ENCODE measurements at places on chromosomes 5 and 9.

- peak; percentile 63 for DNase-seq
Measured at GRCh38 chr9:130461218-130461630, 16.5 kb downstream of the ASS1 start.

DNA sequence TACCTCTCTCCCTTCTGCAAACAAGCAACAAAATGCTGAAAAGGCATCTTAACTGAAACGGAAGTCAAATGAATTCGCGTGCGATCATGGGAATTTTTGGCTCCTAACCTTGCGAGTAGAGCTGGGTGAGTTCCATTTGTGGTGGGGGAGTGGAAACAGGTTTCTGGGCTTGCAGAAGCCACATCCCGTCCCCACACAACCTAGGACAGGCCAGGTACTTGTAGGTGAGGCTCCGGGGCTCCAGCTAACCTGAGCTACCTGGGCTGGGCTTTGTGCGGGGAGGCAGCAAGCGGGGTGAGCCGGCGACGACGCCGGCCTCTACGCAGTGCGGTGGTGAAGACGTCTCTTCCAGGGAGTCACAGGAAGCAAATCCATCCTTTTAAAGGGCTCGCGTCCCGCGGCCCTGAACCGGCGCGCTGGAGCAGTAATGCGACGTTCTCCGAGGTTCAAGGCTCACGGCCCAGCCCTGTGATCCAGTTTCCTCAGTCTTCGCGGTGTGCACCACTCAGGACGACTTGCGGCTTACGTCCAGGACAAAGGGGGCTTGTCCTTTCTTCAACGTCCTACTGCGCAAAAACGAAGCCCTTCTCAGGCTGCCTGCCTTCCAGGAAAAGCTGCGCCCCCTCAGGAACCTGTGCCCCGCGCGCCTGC, 567 bp upstream of the SPIN1 start:
- DNase-seq = peak; percentile 4

DNA sequence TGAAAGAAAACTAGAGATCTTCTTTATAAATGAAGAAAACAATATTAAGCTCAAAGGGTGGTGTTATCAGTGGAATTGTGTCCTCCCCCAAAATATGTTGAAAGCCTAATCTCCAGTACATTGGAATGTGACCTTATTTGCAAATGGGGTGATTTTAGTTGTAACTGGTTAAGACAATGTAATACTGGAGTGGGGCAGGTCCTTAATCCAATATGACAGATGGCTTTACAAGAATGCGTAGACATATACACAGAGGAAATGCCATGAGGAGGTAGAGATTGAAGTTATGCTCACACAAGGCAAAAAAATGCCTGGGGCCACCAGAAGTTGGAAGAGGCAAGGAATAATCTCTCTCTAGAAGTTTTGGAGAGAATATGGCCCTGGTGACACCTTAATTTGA, 13.7 kb upstream of the TRIM32 start:
- no peak for DNase-seq

- DNase-seq = no peak
Measured at GRCh38 chr5:58838729-58839128, 255.9 kb downstream of the RAB3C start.

- no peak for DNase-seq
Measured at GRCh38 chr5:102811972-102812371, 56.9 kb downstream of the PAM start.

GRCh38 chr5:138755084-138755748, 2.0 kb downstream of the CTNNA1 start:
- DNase-seq = no peak

- DNase-seq = no peak
Measured at GRCh38 chr5:50751064-50751657, 84.7 kb downstream of the PARP8 start.

GRCh38 chr5:12419075-12419474, 514.8 kb upstream of the CTNND2 start:
- no peak for DNase-seq

DNA sequence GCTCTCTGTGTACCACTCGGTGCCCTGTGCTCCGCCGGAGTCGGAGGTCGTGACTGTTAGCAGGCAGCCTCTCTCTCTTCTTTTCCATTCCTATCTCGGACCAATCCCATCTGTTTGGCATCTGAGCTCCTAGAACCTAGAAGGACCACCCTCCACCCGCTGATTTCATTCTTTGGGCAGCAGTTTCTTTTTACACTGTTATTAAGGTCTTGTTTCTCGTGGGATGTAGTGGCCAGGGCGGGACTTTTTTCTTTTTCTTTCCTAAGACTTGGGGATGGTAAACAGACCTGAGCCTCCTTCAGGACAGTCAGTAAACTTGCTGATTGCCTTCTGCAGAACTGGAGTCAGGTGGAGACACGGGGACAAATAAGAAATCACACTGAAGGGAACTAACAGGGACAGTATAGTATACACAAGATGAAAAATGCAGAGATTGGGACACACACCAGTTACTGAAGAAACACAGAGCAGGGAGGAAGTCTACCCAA, 500 bp downstream of the URM1 start:
- no peak for DNase-seq

DNA sequence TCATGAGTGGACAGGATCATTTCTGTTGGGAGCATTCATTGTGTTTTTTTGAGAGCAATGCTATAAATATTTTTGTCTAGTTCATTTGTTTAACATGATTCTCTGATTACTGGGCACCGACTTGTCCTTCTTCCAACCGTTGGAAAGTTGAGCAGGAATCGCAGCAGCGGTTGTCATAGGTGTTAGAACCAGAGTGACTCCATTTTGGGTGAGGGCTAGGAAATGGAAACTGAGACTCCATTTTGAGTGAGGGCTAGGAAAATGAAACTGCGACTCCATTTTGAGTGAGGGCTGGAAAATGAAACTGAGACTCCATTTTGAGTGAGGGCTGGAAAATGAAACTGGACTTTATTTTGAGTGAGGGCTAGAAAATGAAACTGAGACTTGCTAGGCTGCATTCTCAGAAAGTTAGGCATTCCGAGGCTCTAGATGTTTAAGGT, 100.6 kb downstream of the ICE1 start:
- DNase-seq = no peak

- no peak for DNase-seq
Measured at GRCh38 chr5:159096924-159097783, 2.6 kb downstream of the EBF1 start.

GRCh38 chr5:132907161-132907560, 33.7 kb downstream of the LEAP2 start:
- DNase-seq = no peak

DNA sequence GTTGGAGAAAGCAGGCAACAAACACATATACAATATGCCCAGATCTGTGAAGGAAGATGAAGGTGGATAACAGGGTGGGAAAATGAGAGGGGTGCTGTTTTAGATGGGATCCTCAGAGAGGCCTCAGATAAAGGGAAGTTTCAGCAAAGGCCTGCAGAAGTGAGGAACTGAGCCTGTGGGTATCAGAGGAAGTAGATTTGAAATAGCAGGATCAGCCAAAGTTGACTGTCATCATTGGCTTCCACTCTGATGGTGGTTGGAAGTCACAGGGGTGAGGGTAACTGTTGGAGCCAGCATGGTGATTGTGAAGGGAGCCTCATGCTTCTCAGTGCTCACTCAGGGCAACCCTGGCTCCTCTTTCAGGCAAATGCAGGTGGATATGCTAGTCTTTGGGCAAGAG, 607.2 kb upstream of the CLINT1 start:
- no peak for DNase-seq

GRCh38 chr5:44603496-44604272, 205.1 kb upstream of the MRPS30 start:
- no peak for DNase-seq

GRCh38 chr9:112094948-112095681, 80.0 kb downstream of the SUSD1 start:
- no peak for DNase-seq

GRCh38 chr5:138905541-138905940, 30.4 kb upstream of the LRRTM2 start:
- no peak for DNase-seq

DNA sequence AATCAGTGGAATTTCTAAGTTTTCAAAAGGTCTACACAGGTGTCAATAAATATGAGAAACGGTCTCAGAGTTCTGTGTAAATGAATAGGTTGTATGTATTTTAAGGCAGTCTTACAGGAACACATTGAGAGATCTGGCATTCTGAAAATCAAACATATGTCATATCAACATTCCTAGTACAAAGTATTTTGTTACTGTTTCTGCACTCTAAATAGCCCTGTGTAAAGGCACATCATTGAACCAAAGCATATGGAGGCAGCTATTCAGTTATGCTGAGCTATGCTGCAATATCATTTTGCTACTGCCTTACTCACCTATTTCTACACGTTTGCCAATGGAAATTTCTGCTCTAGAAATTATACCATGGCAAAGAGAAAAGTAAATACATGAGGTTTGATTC, 379.1 kb downstream of the KIAA0825 start:
- no peak for DNase-seq

GRCh38 chr5:133665571-133665970, 53.2 kb upstream of the FSTL4 start:
- DNase-seq = no peak

DNA sequence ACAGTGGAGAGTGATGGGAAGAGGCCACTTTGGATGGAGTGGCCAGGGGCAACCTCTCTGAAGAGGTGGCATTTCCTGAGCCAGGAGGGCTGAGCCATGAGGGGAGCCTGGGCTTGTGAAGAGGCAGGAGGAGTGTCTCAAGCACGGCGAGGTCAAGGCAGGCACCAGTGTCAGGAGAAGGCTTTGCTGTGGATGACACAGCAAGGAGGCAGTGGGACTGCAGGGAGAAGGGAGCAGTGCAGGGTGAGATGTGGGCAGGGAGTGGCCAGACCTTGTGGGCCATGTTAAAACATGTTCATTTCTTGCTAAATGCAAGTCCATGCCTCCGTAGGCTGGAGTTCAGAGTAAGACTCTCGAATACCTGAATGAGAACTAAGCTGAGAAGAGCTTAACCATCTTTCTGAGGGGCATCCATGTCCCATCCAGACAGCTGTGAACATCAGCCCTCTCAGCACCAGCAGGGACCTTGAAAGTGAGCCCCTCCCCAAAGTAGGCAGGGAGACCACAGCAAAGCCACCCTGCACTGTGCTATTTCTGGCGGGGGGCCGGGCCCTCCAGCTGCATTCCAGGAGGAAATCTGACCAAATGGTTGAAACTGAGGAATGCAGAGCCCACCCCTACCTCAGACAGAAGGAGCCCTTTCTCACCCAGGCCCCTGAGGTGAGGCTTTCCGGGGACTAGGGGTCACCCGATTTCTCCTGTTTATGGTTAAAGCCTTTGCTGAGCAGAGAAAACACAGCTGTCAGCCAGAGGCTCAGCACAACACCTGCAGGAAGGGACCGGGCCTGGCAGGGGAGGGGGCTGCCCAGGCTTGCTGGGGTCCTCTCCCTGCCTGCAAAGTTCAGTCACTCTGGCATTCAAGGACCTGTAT, 16.1 kb upstream of the ARSI start:
- DNase-seq = no peak

DNA sequence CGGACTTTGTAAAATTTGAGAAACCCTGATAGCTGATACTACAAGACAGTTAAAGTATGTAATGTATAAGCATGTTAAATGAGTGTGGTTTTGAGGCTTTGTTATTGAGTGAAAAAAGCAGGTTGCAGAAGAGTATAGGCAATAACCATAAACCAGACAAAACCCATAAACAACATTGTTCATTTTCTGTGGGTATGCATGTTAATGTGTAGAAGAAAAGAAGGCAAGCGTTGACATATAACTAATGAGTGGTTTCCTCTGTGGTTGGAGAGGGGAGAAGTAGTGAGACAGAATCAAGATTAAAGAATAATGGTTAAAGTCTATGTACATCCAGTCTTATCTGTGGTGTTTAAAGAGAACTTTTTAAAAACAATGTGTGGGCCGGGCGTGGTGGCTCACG, 26.2 kb downstream of the RAD23B start:
- no peak for DNase-seq

DNA sequence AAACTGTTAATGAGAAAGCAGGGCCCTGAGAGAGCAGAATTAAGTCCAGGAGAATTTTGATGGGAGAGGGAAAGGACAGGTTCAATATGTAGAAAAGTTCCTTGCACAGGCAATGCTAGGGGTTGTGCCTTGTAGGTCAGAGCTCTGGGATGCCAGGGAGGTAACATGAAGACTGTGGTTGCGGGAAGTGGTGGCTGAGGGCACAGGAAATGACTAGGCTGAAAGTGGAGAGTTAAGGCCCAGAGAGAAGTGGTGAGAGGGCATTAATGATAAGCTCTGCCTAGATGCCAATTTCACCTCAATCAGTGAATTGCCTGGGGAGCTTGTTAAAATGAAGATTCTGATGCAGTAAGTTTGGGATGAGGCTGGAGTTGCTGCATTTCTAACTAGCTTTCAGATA, 31.5 kb upstream of the PPP3R2 start:
- DNase-seq = no peak

DNA sequence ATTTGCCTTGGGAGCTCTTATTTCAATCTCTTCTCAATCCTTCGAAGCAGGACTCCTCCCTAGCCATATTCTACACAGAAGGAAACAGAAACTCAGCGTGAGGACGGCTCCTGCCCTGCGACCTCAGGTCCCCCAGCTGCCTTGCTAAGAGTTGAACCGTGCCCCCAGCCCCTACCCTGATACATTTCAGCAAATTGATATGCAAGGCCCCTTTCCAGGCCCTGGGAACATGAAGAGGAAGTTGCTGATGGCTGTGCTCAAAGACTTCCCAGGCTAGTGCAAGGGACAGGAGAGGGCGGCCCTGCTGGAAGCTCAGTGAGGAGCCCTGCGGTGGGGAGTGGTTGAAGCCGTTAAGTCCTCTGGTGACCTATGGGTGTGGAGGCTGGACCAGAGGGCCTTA, 41.5 kb downstream of the BOD1 start:
- DNase-seq = no peak

DNA sequence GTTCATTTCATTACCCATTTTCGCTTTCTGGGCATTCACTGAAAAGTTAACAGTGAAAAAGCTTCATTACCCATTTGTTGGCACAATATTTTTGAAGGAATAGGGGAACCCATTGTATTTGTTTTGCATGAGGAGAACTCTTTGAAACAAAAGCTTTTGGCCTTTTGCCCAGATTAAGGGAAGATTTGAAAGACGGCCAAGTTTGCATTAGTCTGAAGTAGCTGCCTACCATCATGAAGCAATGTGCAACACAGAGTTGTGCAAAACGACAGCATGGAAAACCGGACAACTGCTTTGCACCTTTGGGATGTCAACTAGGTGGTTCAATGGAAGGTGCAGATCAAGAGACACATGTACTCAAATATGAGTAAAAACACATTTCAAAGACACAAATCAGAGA, 84.9 kb downstream of the TRPM3 start:
- no peak for DNase-seq

DNA sequence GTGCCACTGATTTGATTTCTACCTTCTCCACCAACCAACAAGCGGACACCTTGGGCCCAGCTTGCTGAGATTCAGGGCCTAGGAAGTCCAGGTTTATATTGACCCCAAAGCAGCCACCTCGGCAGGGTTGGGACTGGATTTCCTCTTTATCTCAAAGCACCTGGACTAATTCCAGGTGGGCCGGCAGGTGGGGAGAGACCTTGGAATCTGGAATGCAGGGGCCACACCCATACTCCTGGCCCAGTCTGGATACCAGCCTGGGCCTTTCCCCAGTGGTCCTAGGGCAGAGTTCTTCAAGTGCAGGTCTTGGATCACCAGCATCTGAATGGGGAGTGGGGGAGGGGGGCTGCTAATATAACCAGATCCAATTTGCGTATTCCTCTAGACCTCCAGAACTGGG, 93.1 kb downstream of the PCDH1 start:
- no peak for DNase-seq

GRCh38 chr9:97506787-97507186, 5.3 kb downstream of the TMOD1 start:
- DNase-seq = no peak

GRCh38 chr9:72464857-72465592, 56.4 kb upstream of the TMC1 start:
- no peak for DNase-seq

GRCh38 chr5:33008751-33009418, 297.8 kb downstream of the NPR3 start:
- no peak for DNase-seq
